ENCODE measurements at places on chromosomes 7 and 10.
A peak's percentile ranks its signal among the peaks of the same experiment; 100 is the strongest.

GRCh38 chr7:157432957-157433576, 96.3 kb downstream of the DNAJB6 start:
- peak; percentile 74 for DNase-seq

DNA sequence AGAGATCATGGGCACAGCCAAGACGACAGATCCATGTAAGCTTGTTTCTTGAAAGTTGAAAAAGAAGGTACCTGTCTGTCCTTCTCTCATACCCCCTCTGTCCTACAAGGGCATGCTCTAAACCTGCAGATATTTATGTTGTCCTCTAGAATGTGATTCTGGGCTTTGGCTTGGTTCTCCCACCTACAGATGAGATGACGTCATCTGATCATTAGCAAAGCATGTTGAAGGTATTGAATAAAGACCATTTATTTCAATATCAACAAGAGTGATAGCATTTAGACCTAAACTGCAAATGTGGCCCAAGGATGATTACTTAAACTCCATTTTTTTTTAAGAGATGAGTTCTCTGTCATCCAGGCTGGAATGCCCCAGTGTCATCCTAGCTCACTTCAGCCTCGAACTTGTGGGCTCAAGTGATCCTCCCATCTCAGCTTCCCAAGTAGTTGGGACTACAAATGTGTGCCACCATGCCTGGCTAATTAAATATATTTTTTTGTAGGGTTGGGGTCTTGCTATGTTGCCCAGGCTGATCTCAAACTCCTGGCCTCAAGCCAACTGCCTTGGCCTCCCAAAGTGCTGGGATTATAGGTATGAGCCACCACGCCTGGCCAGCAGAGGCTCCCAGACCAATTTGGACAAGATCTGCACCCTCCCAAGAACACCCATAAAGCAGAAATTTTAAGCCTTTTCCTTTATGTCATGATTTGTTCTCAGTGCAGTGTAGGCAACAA, 184.2 kb downstream of the PRPF18 start:
- no peak for DNase-seq

GRCh38 chr10:79447911-79448731, 2.7 kb upstream of the ZCCHC24 start:
- DNase-seq, result no peak

DNA sequence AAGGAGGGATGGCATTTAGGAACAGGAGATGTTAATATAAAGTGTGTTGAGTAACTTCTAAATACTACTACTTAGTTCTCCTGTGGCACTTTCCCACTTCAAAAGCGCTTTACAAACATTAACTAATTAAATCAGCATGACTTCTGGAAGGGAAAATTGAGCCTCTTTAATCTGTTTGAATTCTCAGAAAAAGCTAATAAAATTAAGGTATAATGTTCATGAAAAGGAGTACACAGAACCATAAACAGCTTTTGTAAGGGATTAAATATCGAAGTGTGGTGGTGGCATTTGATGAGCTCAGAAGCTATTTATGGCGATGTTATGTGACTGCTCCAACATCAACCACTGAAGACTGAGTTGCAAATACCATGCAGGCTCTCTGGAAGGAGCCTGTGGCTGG, 10.2 kb upstream of the VAX1 start:
- no peak for DNase-seq

DNA sequence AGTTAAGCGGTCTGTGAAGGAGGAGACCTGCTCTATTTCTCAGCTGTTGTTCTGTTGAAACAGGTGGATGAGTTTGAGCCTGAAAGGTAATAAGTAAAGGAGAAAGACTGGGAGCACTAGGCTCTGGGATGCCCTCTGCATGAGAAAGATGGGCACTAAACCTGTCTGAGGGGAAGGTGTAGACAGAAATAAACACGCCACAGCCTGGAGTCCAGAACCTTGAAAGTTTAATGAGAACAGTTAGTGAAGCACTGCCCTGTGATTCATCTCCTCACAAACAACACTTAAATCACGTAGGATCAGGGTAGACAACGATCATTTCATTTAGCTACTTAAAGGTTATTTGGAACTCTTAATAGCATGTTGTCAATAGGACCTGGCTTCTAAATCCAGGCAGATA, 193.1 kb downstream of the PHTF2 start:
- no peak for DNase-seq

- no peak for DNase-seq
Measured at GRCh38 chr7:107269790-107270189, 101.0 kb downstream of the HBP1 start.

DNA sequence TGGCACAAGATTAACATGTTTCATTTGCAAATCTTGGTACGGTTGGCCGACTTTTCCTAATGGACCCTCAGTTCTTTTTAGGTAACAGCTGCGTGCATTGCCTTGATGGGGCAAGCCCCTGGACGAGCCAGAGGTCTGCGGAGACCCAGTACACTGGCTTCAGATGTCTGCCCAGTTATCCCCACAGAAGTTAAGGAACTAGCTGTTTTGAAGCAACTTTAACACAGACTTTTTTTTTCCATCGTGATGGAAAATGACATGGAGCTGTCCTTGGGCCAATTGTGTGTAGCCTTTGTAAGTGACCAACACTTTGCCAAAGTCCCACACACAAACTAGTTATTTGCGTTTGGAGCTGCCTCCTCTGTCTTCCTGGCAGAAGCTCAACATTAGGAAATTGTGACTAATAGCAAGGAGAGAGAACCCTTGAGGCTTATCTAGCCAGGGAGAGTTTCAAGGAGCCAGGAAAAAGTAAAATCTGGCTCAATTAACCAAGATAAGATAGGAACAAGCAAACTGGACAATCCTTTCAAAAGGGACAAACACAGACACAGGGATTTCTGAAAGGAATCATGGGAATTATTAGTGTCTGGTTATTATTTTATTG, 99.6 kb upstream of the BMPER start:
- DNase-seq, result no peak

DNA sequence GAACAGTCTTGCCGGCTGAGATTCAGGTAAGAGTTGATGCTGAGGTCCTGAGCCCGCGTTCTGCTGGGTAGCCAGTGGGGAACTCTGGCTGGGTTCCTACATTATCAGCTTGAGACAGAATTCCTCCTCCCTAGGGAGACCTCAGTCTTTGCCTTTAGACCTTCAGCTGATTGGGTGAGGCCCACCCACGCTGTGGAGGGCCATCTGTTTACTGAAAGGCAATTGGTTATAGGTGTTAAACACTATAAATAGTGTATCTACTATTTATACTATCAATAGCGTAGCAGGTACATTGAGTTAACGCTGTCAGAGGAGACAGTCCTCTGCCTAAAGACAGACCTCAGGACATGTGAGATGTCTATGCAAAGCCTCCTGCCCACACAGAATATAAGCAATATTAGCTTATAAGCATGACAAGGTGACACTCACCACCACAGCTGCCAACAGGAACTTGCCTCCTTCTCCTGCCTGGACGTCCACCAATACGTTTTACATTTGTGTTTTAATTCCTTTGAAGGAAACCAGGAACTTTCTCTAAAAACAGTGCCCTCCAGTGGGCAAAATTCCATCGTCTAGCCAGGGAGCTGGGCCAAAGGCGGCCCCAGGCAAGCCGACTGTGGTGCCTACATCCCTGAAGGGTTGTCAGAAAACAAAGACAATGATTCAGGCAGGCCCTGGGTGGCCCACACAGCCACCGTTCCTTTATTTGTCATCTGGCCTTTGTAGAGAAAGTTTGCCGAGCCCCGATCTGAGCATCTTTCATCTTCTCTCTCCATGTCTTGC, 58.8 kb downstream of the INSIG1 start:
- DNase-seq, result peak; percentile 76

DNA sequence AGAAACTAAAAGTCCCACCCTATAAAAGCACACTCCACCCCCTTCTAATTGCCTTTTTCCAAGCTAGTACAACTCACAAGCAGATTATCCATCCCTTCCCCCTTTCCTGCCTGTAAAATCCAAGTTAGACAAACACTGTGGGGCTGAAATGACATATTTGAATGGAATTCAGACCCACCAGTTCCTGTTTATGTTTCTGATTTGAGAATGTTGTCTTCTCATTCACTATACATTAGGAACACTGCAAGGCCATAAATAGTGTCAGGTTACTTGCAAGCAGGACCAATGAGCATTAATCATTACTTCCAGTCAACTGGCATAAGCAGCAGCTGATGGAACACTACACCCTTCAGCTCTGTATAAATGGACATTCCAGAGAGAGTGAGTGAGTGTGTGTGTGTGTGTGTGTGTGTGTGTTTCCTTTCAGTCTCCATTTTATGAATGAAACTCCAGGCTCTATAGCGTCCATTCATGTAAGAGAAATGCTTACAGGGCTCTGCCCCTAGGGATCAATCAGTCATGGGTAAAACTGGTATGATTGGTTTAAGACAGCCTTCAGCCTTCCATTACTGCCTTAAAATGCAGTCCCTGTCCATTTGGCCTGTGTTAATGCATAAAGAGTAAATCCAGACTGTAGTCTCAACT, 69.3 kb downstream of the ETV1 start:
- peak; percentile 18 for DNase-seq

- DNase-seq, result no peak
Measured at GRCh38 chr10:116554628-116555027, 8.9 kb downstream of the PNLIP start.

DNA sequence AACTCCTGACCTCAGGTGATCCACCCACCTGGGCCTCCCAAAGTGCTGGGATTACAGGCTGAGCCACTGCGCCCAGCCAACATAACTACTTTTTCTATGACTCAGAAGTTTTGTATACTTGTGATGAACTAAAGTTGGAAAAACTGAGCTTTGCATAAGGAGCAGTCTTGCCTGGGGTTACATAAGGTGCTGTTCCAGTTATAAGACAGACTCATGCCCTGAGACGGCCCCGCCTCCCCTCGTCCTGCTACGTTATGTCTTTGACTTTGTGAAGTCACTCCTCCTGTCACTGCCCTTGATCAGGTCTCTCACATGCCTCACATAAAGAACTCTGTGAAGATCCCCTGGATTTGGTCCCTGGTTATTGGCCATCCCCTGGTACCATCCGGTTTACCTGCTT, 40.4 kb upstream of the OPN4 start:
- no peak for DNase-seq

- no peak for DNase-seq
Measured at GRCh38 chr7:28939844-28940544, 18.1 kb downstream of the TRIL start.

GRCh38 chr10:23310404-23310803, 34.2 kb downstream of the C10orf67 start:
- DNase-seq, result no peak

- peak; percentile 61 for DNase-seq
Measured at GRCh38 chr10:49115015-49115795, at the start of gene VSTM4. Gene VSTM4, minus strand, starts transcription at chr10:49115522. Its CDS starts 37 bp downstream, at chr10:49115485.

GRCh38 chr10:124693801-124694416, 50.3 kb downstream of the FAM53B start:
- DNase-seq, result no peak

- DNase-seq, result no peak
Measured at GRCh38 chr10:33715303-33715975, 381.0 kb upstream of the NRP1 start.

GRCh38 chr10:102150970-102151773, 1.0 kb upstream of the NOLC1 start:
- DNase-seq, result no peak

- DNase-seq, result no peak
Measured at GRCh38 chr7:152602962-152603361, 73.0 kb downstream of the XRCC2 start.

GRCh38 chr7:27424231-27424630, 181.6 kb downstream of the EVX1 start:
- DNase-seq, result no peak

DNA sequence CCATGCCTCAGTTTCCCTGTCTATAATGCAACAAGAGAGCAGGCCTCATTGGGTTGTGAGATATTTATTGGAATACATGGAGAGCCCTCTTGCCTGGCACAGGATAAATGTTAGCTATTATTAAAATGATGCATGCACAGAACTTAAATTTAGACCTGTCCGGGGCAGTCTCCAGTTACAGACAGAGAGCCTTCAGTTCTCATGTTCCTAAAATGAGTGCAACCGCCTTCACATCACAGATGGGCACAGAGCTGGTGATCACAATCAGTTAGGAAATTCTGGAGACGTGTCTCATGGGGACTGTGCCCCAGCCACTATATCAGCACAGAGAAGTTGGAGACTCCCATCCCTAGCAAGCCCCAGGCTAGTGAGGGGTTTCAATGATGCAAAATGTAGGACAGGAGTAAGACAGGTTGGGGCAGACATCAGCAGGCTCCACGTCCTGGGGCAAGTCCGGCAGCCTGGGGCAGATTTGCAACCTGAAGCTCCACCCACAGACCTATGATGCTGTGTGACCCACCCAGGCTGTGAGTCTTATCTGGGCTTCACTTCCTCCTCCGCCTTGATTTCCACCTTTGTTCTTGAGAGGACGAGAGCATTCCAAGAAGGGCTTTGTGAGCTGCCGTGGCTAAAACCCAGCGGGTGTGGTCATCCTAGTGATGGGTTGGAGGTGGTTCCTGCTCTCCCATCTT, 49.4 kb downstream of the CXCL12 start:
- no peak for DNase-seq

DNA sequence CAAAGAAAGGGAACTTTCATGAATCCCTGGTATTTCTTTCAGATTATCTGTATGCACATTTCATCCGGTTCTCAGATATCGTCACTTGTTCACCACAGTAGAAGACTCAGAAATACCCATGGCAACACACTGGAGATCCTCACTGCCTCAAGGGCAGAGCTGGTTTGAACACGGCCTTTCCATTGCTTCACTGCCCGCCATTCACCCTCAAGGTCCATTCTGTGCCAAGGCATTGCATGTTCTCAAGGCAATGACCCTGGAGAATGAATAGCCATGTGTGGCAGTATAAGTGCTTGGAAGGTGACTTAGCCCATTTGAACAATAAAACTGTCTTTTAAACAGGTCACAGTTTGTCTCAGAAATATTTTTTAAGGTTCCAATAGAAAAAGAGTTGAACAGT, 606.5 kb downstream of the IPMK start:
- no peak for DNase-seq

- DNase-seq, result no peak
Measured at GRCh38 chr10:93087846-93088245, 14.2 kb downstream of the CYP26A1 start.

DNA sequence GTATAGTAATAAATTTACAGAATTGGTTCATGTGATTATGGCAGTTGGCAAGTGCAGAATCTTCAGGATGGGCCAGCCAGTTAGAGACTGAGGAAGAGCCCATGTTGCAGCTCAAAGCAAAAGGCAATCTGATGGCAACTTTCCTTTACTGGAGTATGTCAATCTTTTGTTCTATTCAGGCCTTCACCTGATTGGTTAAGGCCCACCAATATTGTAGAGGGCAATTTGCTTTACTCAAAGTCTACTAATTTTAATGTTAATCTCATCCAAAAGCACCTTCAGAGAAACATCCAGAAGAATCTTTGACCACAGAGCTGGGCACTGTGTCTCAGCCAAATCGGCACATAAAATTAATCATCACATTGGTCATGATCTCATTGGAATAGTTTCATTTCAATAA, 20.0 kb upstream of the POM121L12 start:
- no peak for DNase-seq

DNA sequence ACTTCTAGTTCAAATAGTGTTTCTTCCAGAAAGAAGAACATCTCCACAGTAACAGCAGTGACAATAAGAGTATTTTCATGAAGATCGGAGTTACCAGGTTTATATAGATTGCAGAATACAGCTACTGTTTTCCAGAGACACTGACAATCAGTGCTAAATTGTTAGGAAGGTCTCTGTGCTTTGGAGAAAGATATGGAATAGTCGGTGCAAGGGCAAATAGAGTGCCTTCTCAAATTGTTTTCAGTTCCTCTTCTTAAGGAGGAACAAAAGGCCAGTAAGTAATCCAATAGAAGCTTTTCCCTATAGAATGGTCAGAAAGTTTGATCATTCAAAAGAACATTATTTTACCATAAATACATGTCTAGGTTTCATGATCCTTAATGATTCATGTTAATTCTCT, 2.6 kb upstream of the KIAA1217 start:
- no peak for DNase-seq
